ENCODE measurements at places on chromosomes 2 and 18. TPM values are rescaled to one million over a fixed set of nuclear protein-coding genes. Genes with fewer than 3 reads are reported as not detected.

Gene CIB4
- not detected for polyA plus RNA-seq

Gene TOGARAM2
- polyA plus RNA-seq: 1.5 TPM

Gene CPLX4
- polyA plus RNA-seq: not detected

Gene SCTR
- not detected for polyA plus RNA-seq

Gene TXNDC2
- not detected for polyA plus RNA-seq

Gene LYG1
- not detected for polyA plus RNA-seq

Gene TM4SF20
- polyA plus RNA-seq: not detected

Gene PTMA
- 2,079 TPM for polyA plus RNA-seq

Gene MYO1B
- not detected for polyA plus RNA-seq

Gene MTERF4
- 75.7 TPM for polyA plus RNA-seq

Gene INHBB
- polyA plus RNA-seq: not detected
